ENCODE measurements at places on chromosomes 1 and 21.

GRCh38 chr1:223087291-223088255 is 55.5 kb downstream of the TLR5 start:
- DNase-seq, result no peak

- no peak for DNase-seq
Measured at GRCh38 chr1:59126366-59126765, 170.5 kb upstream of the FGGY start.

GRCh38 chr21:40099809-40100208 is 232.6 kb downstream of the PCP4 start:
- DNase-seq, result no peak

GRCh38 chr1:230905733-230906132 is 37.4 kb upstream of the C1orf198 start:
- DNase-seq, result no peak

DNA sequence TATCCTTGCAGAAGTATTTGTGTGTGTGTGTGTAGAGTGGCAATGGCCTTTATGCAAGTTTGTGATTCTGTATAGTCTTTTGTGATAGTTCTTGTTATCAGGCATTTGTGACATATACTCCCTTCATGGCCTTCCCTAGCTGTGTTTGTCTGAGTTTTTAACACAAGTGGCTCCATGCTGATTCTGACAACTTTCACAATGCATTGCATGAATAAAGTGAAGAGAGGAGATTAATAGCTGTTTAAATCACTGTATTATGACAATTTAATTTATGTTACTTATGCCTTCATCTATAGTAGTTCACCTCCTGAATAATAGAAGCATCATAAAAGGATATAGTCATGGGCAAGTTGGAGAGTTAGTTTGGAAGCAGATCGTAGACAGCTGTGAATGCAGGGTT is 17.2 kb upstream of the MCOLN3 start:
- no peak for DNase-seq

GRCh38 chr21:31283025-31283424 is 61.0 kb downstream of the TIAM1 start:
- peak; percentile 38 for DNase-seq

DNA sequence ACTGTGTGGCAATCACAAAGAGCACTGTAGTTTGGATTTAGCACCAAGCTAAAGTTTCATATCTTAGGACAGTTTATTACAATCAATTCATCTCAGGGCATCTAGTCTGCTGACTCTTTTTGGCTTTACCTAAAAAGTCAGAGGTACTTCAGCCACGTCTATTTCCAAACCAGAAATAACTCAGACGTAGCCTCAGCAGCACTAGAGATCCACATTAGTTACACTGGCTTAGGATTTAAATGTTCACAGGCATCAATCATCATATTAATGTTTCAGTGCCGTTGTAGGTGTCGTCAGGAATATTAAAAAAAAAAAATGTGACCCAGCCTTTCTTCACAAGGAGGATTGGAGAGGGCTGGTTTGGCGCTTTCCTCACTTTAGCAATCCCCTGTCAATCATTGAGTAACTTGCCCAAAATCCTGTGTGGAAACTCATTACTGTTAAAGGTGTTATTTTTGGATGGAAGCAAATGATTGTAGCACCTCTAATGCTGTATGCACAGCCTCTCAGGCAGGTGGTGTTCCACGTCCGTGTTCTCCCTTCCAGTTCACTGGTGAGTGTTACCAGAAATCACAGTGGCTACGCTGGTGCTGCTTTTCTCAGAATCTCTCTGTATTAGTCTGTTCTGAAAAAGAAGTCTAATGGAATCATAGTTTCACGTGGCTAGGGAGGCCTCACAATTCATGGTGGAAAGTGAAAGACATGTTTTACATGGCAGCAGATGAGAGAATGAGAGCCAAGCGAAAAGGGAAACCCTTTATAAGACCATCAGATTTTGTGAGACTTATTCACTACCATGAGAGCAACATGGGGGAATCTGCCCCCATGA is 45.4 kb downstream of the NEK7 start:
- DNase-seq, result no peak

GRCh38 chr1:153774780-153775457 is at the start of gene SLC27A3:
Gene SLC27A3, plus strand, starts transcription at chr1:153775407. Its CDS starts 91 bp downstream, at chr1:153775498.
- DNase-seq, result no peak

DNA sequence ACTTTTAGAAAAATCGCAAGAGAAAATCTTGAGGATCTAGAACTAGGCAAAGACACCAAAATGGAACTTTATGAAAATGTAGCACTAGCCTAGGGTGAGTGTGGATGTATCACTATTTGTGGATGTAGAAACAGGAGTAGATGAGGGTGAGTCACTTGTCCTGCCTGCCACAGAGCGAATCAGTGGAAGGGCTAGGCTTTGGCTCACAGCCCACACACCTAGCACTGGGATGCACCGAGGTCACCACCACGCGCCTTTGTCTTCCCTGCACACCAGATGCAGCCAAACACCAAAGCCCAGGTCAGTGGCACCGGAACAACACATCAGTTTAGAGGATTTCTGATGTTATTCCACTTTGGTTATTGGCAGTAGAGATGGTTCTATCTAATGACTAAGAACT is 38.2 kb downstream of the PKNOX1 start:
- DNase-seq, result no peak

GRCh38 chr1:1433804-1434130 is 1.7 kb upstream of the VWA1 start:
- no peak for DNase-seq

DNA sequence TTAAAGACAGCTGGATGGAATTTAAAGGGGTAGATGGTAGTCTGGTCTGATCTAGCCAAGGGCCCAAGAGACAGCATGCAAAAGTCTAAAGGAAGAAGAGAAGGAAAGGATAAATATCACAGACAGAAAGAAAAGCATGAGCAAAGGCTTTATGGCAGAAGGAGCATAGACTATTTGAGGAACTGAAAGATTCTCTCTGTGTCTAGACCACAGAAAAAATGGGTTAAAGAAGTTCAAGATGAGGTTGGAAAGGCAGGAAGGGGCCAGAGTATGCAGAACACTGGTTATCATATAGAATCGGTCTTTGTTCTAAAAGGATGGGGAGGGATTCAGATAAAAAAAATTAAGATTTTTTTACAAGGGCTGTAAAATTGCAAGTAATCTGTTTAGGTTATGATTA is 136.8 kb upstream of the SGIP1 start:
- DNase-seq, result no peak

- DNase-seq, result no peak
Measured at GRCh38 chr1:81921851-81922462, 121.2 kb downstream of the ADGRL2 start.

DNA sequence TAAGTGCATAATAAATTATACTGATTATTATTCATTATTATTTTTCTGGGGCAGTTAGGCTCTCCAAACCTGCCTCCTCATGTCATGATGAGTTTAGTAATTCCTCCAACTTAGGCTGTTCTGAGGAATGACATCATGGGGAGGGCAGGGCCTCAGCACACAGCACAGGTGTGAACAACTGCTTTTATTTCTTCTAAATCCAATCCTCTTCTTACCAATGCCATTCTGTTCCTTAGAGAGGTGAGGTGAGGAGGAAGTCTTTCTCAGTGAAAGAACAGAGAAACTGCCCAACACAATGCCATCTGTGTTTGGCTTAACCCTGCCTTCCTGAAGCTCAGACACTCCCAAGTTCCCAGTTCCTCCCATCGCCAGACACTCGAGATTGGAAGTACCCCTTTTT is 45.4 kb upstream of the WASF2 start:
- DNase-seq, result no peak

- DNase-seq, result no peak
Measured at GRCh38 chr1:159184201-159184600, 12.8 kb downstream of the CADM3 start.

GRCh38 chr1:44628962-44629756 is 45.1 kb downstream of the TMEM53 start:
- no peak for DNase-seq

GRCh38 chr1:35866991-35867390 is 16.0 kb upstream of the AGO1 start:
- DNase-seq, result no peak

- DNase-seq, result no peak
Measured at GRCh38 chr1:102776071-102776470, 332.3 kb downstream of the COL11A1 start.

DNA sequence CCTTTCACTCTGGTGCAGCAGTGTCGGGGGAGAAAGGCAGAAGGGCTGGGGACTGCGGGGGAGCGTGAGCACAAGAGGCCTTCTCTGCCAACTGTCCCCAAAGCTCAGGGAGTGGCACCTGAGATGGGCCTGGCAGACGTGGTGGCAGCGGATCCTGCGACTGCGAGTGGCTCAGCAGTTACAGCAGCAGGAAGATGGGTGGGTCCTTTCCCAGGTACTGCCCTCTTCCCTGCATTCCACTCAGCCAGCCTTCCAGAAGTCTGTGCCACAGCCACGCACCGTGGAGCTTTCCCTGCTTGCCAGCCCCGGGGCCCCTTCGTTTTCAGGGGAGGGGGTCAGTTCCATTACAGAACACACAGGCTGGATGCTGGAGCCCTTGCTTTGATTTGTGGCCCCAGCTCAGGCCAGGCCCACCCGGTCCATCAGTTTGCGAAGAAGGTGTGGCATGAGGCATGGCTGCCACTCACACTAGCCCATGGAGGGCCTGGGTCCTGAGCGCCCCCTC is 17.2 kb downstream of the MTHFR start:
- no peak for DNase-seq

DNA sequence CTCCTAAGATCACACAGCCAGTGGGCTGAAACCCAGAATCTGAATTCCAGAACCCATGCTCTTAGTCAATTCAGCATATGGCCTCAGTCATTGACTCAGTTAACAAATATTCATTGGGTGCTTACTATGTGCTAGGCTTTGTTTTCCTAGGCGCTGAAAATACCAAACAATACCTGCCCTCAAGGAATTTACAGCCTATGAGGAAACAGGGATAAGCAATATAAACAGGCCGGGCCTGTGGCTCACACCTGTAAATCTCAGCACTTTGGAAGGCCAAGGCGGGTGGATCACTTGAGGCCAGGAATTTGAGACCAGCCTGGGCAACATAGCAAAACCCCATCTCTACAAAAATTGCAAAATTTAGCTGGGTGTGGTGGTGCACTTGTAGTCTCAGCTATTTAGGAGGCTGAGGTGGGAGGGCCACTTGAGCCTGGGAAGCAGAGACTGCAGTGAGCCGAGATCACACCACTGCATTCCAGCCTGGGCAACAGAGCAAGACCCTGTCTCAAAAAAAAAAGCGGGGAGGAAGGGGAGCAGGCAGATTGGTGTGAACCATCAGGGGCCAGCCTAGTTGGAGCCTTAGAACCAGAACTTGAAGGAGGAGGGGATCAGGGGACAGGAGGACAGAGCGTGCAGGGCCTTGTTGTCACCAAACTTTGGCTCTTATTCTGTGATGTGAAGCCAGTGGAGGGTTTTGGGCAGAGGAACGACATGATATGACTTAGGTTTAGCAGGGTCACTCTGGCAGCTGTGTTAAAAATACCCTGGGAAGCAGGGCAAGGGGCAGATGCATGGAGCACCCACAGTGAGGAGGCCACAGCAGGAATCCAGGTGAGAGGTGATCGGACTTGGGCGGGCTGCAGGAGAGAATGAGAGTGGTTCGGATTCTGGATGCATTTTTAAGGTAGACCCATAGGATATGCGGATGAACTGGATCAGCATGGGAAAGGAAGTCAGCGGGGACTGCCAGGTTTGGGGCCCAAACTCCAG is 5.8 kb downstream of the TINAGL1 start:
- no peak for DNase-seq

DNA sequence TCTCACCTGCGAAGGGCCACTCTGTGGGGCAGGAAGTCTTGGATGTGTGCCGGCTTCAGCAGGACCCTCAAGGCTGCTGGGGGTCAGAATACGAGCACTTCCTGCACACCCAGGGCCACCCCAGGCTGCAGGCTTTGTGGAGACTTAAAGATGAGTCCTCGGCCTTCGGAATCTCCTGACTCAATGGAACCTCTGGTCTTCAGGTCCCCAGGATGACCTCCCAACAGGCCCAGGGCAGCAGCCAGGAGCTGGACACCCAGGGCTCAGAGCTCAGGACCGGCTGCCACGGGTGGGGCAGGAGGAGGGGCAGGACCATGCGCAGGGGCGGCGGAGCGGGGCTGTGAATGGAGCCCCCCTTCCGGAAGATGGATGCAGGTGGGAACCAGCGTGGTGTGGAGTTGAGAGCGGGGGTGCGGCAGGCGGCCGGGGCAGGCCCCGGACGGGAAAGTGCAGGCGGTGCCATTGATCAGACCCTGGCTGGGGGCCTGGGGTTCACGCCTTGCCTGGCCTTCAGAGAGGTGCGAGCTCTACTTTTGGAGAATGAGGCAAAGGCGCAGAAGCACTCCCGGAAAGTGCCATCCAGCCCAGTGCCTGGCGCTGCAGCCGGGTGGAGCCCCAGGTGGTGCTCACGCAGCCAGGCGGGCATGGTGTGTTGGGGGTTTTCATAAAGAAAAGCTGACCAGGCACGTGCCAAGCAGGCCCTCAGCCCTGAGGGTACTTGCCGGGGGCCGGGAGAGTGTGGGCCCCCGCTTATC is 10.4 kb downstream of the COL18A1 start:
- DNase-seq, result no peak

DNA sequence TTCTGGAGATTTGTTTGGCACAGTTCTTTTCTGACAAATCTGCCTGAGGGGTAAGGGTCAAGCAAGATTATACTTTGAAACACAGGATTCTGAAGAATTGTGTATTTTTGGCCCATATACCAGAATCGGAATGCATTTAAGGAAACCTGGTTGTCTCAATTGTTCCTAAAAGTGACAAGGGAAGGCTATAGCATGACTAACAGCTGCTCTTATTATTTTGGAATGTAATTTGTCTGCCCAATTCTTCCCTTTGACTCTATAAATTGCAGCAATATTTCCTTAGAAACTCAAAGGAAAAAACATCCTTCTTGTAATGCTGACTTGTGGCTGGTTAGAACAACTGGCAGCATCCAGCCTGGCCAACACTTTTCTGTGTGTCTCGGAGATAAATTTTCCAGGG is 15.8 kb upstream of the VCAM1 start:
- DNase-seq, result no peak

DNA sequence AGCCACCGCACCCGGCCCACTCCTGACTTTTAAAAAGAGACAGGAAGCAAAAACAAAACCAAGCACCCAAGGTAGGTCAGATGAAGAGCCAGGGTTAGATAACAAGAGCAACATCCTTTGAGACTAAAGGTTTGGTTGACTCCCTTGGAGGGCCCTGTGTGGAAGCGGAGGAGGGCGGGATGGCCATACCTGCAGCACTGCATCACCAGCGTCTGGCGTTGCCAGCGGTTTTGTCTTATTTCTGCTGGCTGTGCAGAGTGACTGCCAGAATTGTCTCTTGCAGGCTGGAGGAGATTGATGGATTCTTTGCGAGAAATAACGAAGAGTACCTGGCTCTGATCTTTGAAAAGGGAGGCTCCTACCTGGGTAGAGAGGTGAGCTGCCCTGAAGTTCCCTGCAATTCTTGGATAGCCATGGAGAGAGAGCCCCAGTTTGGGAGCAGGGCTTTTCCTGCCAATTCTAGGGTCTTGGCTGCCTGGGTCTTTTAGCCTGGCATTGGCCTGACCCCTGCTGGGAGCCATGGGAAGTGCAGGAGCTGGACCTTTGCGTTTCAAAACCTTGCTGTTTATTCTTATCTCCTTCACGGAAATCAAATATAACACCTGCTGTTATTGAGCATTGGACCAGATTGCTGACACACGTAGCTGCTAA is 24.0 kb downstream of the QSOX1 start:
- DNase-seq, result peak; percentile 39

- DNase-seq, result no peak
Measured at GRCh38 chr1:212166244-212166643, 119.0 kb upstream of the PPP2R5A start.

GRCh38 chr1:212651977-212652376 is 43.4 kb downstream of the ATF3 start:
- no peak for DNase-seq

Measured in CD4-positive, alpha-beta T cell treated with Interleukin-15 for 1 hour (primary cell).